ENCODE measurements at places on chromosomes 7 and 10. TPM values are rescaled to one million over a fixed set of nuclear protein-coding genes. Genes with fewer than 3 reads are reported as not detected.
A peak's percentile ranks its signal among the peaks of the same experiment; 100 is the strongest.

- H3K27ac ChIP-seq: no peak overlapping the region
- no peaks in the 10 kb centered on the region for H3K27me3 ChIP-seq
- peaks cover 9% of the 10 kb centered on the region for H3K36me3 ChIP-seq
- H3K4me3 ChIP-seq: no peak overlapping the region
Observed at GRCh38 chr10:30013757-30014156, 45.6 kb downstream of the JCAD start.

GRCh38 chr7:111718886-111719285 lies 156.6 kb upstream of the IMMP2L start:
- H3K27me3 ChIP-seq: no peaks in the 10 kb centered on the region
- DNase-seq: no peak
- no peak overlapping the region for H3K4me3 ChIP-seq
- H3K36me3 ChIP-seq: no peaks in the 10 kb centered on the region
- H3K4me1 ChIP-seq: no peaks in the 10 kb centered on the region

DNA sequence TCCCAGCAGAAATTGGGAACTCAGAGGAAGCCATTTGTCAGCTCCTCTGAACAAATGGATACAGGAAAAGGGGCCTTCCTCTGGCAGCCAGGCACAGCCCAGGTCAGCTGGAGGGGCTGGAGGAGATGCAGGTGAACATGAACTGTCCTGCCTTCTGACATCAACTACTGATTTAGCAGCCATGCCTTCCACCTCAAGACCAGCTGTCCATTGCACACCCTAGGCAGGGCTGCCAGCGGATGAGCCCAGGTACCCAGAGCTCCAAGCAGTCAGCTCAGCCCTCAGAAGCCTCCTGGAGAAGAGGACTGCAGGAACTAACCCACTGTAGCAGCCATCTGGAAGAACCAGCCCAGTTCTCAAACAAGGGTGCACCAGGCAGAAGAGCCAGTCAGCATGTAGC lies 44.1 kb upstream of the GDF10 start:
- no peak overlapping the region for H3K4me3 ChIP-seq
- H3K36me3 ChIP-seq: no peaks in the 10 kb centered on the region
- H3K27ac ChIP-seq: no peak overlapping the region
- H3K27me3 ChIP-seq: no peaks in the 10 kb centered on the region

DAGLB gene
- total RNA-seq: 26.1 TPM

- no peaks in the 10 kb centered on the region for H3K36me3 ChIP-seq
- H3K27ac ChIP-seq: no peak overlapping the region
- no peaks in the 10 kb centered on the region for H3K4me1 ChIP-seq
- DNase-seq: no peak
Observed at GRCh38 chr10:113959383-113959760, 84.3 kb upstream of the ADRB1 start.

- H3K4me3 ChIP-seq: no peak overlapping the region
- no peaks in the 10 kb centered on the region for H3K36me3 ChIP-seq
- H3K4me1 ChIP-seq: no peaks in the 10 kb centered on the region
- no peak overlapping the region for H3K27ac ChIP-seq
Observed at GRCh38 chr10:6648894-6649720, 69.0 kb upstream of the PRKCQ start.

DNA sequence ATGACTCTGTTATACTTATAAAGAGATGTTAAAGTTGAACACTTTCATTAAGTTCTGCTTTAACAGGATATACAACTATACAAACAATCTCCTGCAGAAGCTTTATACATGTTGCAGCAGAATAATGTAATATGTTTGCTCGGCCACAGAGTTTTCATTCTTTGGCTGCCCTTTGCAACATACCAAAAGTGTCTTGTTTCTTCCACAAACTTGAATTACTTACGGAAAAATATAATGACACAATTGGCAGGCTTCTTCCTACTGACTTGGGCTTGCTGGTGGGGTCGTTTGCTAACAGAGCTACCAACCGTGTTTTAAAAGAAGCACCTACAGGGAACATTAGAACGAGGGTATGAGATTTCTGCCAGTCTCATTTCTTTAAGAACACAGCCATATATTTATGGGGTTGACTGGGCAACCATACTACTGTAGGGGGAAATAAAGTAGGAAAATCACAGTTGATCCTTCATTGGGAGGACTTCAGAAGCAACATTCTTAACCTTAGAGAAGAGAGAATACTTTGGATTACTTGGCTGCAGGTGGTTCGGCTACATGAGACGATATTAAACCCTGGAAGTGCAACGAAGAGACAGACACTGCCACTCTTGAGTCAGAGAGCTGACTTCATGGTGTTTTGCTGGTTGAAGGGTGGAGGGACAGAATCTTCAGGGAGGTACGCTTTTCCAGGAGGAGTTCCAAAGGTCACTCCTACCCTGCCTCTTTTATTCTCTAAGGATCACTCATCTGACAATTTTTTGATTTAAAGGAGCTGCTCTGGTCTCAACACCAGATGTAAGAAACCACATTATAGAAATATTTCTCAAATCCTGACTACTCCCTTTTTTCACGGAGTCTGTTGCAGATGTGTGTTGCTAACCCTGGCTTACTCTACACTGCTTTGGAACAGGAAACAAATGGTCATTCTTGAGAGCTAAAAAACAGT lies 123.9 kb downstream of the SEMA3C start:
- no peak for DNase-seq
- no peak overlapping the region for H3K4me3 ChIP-seq
- H3K27me3 ChIP-seq: no peaks in the 10 kb centered on the region
- H3K4me1 ChIP-seq: no peaks in the 10 kb centered on the region
- no peaks in the 10 kb centered on the region for H3K36me3 ChIP-seq

DNA sequence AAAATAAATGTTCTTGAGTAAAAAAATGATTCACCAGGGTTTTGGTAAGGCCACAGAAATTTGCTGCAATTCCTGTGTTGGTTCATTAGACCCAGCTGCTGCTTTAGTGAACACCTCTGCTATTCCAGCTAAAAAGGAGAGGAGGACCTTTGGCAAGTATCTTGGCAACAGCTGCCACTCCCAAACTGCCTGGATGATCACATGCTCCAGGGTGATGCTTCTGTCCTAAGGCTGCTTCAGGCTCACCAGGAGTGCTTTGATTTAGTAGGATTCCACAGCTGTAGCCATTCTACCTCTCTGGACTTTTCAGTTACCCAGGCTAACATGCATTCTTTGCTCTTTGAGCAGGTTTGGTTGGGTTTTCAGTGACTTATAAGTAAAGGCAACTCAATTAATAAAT lies 82.6 kb upstream of the NPVF start:
- H3K27ac ChIP-seq: no peak overlapping the region
- H3K4me3 ChIP-seq: no peak overlapping the region
- no peak for DNase-seq
- no peaks in the 10 kb centered on the region for H3K4me1 ChIP-seq

- H3K27me3 ChIP-seq: no peaks in the 10 kb centered on the region
- no peaks in the 10 kb centered on the region for H3K36me3 ChIP-seq
- no peak overlapping the region for H3K4me3 ChIP-seq
Observed at GRCh38 chr7:55996856-55997500, 32.6 kb downstream of the NIPSNAP2 start.

DNA sequence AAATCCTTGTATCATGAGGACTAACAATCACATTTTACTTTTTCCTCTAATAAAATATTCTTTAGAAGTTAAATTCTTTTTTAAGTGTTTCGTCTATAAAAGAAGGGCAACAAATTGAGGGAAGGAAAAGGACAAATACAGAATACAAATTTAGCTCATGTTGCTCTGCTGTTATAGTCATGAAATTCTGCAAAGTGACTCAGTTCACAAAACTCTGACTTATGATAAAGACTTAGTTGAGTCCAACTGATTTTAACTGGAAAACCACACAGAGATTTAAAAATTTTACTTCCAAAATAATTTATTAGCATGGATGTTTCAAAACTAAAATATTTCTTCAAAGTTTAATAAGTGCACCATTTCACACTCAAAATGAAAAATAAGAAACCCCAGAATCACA lies 75.0 kb upstream of the GPR22 start:
- H3K27ac ChIP-seq: no peak overlapping the region
- H3K27me3 ChIP-seq: no peaks in the 10 kb centered on the region
- no peak for DNase-seq
- no peaks in the 10 kb centered on the region for H3K4me1 ChIP-seq
- no peak overlapping the region for H3K4me3 ChIP-seq

GNAT3 gene
- total RNA-seq: not detected

DNA sequence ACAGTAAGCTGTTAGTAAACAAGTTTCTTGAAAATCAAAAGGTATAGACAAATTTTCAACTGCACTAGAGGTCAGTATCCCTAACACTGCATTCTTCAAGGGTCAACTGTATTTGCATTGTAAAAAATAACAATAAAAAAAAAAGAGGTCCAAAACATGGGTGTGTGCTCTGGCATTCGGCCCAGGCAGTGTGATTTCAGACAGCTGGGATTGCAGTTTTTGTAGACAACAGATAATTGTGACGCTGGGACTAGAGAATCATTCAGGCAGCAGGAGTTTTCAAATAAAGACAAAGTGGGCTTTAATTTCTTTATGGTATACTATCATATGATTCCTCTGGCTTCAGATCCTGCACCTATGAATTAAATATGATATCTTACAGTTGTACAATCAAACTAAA lies 543.2 kb upstream of the SEMA3D start:
- H3K4me1 ChIP-seq: no peaks in the 10 kb centered on the region
- no peaks in the 10 kb centered on the region for H3K27me3 ChIP-seq
- no peak for DNase-seq
- H3K27ac ChIP-seq: no peak overlapping the region

DNA sequence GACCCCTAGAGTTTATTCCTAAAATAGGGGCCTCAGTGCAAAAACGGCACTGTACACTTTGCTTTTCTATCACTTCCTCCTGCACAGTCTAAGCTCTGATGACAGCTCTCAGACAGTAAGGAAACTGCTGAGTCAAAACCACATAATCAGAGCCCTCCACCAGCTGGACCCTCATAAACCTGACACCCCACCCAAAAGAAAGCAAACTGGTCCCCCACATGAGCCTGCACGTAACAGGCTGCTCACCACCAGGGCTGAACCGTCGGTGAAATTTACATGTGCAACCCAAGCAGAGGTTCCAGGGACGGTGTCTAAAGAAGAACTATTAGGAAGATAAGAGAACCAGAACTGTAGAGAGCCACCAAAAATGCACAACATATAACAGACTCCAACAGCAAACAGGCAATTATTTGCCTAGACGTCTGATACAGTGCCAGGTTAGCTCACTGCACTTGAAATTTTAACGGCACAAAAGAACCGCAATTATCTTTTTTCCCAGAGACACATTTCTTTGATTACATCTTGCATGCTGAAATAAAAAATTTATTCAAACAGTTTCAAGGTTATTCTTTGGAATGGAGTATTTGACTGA lies 19.6 kb downstream of the SGMS1 start:
- H3K36me3 ChIP-seq: no peaks in the 10 kb centered on the region
- no peaks in the 10 kb centered on the region for H3K27me3 ChIP-seq
- H3K4me3 ChIP-seq: no peak overlapping the region
- no peak for DNase-seq
- peak overlapping the region; percentile 35 for H3K27ac ChIP-seq

FRMD4A gene
- 155 TPM for total RNA-seq

FAM25A gene
- not detected for total RNA-seq

DNA sequence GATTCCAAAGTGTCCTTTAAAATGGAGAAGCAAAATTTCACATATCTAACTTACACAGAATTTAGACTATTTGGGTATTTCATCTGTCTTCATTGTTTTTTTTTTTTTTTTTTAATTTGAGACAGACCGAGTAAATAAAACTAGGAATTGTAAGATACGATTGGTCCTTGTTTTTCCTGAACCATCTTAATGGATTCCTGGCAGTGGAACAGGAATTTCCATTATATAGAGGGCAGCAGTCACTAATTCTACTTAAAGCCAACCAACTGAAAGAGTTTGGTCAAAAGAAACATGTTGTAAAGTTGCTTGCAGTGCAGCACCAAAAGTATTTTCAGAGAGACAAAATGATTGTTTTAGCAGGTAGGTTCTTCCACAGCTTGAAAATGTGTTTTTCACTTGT lies 72.5 kb upstream of the HGF start:
- peaks cover 8% of the 10 kb centered on the region for H3K4me1 ChIP-seq
- H3K36me3 ChIP-seq: no peaks in the 10 kb centered on the region
- no peak overlapping the region for H3K27ac ChIP-seq
- no peaks in the 10 kb centered on the region for H3K27me3 ChIP-seq
- no peak overlapping the region for H3K4me3 ChIP-seq

GRCh38 chr7:80740778-80741545 lies 102.5 kb downstream of the CD36 start:
- DNase-seq: no peak
- no peak overlapping the region for H3K27ac ChIP-seq
- no peaks in the 10 kb centered on the region for H3K36me3 ChIP-seq

DNA sequence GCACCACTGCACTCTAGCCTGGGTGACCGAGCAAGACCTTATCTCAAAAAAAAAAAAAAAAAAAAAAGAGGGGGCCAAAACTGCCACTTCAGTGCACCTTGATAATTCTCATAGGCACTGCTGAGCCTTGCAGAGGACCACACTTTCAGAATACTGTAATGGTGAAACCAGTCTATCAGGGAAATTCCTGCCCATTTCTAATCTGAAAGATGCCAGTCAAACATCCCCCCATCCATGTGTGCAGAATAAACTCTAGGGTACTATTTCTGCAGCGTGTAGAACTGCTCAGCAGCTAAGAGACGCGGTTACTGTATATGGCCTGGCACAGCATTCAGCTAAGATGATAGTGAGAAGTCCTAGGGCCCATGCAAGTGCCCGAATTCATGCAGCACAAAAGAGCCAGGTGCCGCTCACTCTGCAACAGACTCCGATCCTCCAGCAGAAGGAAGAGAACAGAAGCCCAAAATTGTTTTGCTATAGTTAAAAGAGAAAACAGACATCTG lies 286.8 kb upstream of the KLF14 start:
- H3K27ac ChIP-seq: no peak overlapping the region
- H3K4me3 ChIP-seq: no peak overlapping the region
- no peaks in the 10 kb centered on the region for H3K27me3 ChIP-seq
- H3K36me3 ChIP-seq: no peaks in the 10 kb centered on the region
- DNase-seq: no peak
- peaks cover 5% of the 10 kb centered on the region for H3K4me1 ChIP-seq

DNA sequence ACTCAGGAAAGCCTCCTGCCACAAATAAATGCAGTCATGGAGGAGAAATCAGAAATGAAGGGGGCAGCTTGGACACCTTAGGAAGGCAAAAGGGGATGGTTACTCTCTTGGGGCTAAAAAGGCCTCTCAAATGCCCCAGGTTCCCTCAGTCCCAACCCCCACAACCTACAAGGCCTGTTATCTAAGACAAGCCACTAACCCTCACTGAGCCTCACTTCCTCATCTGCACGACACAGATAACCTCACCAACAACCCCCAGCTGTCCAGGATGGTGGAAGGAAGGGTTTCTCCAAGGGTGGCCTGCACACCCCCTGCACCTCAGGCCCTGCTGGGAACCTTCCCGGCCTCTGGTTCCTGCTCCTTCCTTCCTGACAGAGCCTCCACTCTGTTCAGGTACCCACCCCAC lies 29.2 kb downstream of the SORBS1 start:
- H3K27ac ChIP-seq: no peak overlapping the region
- H3K4me3 ChIP-seq: no peak overlapping the region
- H3K27me3 ChIP-seq: no peaks in the 10 kb centered on the region

CFAP46 gene
- 0.75 TPM for total RNA-seq

DNA sequence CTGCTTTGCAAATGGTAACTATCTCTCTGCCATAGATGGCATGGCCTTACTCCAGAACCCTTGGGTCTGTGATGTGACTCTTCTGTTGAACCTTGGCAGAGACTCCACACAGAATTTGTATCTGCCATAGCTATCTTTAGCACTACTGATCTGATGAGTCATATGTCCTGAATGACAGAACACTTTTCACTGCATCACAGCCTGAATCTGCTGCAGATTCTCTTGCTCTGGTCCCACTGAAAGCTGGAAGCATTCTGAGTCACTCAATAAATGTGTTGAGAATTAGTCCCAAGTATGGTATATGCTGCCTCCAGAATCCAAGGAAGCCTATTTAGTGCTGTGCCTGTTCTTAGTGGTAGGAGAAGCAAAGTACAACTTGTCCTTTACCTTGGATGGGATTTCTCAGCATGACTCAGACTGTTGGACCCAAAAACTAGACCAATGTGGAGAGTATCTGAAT lies 39.5 kb upstream of the ANKRD1 start:
- no peaks in the 10 kb centered on the region for H3K36me3 ChIP-seq
- no peak overlapping the region for H3K27ac ChIP-seq
- H3K27me3 ChIP-seq: no peaks in the 10 kb centered on the region
